ENCODE measurements at places on chromosomes 16 and 17.

DNA sequence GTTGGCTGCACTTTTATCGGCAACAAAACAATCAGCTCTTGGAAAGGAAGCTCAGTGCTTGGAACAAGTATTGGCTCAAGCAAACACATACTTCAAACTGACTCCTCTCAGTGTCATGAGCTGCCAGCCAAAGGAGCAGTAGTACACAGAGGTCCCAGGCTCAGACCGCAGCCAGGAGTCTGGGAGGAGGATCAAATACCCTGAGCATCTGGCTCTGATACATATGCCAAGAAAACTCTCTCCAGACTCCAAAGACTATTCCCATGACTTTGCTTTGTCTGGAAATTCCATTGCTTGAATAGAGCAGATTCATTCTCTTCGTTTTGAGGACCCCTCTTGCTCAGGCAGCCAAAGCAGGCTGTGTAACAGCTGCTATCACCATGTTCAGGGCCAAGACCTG is 501.6 kb upstream of the PSMD7 start:
- DNase-seq, result no peak

DNA sequence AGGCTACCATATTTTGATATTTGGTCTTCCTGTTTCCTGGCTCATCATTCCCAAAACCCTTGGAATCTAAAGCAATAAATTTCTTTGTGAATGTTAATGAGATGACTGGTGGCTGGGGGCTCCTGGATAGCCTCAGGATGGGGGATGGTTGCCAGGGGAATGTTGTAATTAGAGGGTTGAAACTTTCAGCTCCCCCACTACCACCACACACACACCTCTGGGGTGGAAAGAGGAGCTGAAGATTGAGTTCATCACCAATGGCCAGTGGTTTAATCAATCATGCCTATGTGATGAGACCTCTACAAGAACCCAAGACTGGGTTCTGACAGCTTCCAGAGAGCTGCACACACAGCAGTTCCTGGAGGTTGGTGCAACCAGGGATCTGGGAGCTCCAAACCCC is 59.1 kb downstream of the HS3ST3A1 start:
- DNase-seq, result no peak

GRCh38 chr17:60528828-60529227 is 2.8 kb upstream of the APPBP2 start:
- DNase-seq, result no peak

DNA sequence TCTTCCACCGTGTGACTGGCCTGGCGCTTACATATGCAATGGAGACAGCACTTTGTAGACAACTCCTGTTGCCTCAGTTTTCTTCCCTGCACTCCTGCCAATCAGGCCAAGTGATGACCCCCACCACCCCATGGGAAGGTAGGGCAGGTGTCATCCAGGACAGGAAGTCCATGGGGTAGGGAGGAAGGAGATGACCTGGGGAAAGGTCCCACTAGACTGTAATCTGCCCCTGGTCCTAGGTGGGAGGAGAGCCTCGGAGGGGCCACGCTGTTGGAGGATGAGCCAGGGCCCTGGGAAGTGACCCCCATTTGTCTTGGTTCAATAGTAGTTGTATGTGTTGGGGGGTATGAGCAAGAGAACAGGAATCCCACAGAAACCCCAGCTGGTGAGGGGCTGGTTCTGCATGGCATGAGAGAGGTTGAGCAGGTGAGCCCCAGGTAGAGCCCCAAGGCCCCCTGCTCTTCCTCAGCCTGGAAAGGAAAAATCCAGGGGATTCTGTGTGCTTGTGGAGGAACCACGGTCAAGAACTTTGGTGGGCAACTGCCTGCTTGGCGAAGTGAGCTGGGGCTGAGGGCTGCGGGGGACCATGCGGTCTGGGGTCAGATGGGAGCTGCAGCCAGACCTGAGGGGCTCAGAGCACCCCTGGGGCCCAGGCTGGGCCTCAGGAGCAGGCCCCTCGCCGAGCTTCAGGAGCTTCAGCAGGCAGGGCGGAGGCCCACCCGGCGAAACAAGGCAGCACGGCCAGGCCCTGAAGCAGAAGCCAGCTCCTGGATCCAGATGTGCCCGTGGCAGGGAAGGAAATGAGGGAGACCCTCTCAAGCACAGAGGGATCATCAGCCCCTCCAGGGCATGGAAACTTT is 50.7 kb downstream of the NT5M start:
- DNase-seq, result no peak

- DNase-seq, result no peak
Observed at GRCh38 chr17:59914274-59914854, 21.4 kb downstream of the RPS6KB1 start.

DNA sequence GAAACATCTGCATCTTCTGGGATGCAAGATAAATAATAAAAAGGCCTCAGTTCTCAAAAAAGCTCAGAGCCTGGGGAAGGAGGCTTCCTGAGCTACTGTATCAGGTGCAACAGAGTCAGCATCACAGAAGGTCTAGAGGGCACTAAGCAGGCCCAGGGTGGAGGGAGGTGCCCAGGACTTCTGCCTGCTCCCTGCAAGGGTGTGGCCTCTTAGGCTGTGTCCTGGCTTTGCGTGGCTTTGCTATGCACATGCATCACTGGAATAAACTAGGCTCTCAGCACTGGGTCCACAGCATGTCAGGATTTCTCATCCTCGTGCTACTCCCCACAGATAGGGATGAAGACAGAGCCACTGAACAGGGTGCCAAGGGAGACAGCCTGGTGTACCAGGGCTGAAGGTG is 25.5 kb downstream of the CDK5R1 start:
- DNase-seq, result no peak

DNA sequence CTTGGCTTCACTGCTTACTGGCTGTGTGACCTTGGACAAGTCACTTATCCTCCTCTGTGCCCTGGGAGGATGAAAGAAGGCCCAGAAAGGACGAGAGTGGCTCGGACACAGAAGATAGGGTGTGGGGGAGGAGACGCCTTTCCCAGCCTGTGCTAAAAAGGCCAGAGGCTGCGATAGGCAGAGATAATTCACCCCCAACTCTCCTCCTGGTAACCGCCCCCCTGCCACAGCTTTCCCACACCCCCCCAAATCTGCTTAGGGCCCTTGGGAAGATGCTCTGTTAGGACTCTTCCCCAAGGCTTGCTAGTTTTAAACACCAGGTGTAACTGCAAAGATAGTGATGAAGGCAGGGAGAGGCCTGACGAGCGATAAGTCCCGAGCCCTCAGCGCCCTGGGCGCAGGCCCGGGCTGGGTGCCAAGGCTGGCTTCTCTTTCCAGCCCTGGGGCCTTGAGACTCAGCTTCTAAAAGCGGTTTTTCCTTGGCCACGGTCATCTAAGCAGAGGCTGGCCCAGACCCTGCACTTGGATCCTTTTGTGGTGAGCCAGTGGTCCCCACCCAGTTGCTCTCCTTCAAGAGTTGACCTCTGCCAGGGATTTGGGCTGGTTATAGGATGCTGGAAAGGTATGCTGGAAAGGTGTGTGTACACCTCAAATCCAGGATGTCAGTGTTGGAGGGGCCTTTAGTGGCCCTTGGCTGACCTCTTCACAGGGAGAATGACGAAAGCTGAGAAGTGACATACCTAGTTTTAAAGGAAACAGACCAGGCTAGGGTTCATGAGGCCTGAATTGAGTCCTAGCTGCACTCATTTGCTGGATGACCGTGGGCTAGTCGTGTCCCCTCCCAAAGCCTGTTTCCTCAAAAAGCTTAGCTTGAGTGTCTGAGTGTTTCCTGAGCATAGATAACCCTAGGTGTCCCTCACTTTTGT is 3.4 kb upstream of the PPP1R9B start:
- DNase-seq, result no peak

- no peak for DNase-seq
Observed at GRCh38 chr16:13029786-13030185, 128.4 kb downstream of the SHISA9 start.

DNA sequence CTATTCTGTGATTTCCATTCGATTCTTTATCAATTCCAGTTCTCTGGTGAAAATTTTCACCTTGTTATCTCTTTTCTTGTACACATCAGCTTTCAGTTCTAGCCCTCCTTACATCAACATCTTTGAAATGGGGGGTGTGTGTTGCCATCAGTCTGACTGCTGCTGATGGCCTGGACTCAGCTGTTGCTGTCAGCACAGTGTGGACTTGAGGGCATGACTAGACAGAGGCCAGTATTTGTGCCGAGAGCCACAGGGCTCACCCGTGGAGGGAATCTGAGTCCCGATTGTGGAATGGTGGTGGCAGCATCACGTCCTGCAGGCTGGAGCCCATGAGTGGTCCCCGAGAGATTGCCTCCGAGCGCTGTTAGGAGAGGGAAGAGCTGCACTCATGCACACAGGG is 114.2 kb downstream of the RPTOR start:
- DNase-seq, result no peak

DNA sequence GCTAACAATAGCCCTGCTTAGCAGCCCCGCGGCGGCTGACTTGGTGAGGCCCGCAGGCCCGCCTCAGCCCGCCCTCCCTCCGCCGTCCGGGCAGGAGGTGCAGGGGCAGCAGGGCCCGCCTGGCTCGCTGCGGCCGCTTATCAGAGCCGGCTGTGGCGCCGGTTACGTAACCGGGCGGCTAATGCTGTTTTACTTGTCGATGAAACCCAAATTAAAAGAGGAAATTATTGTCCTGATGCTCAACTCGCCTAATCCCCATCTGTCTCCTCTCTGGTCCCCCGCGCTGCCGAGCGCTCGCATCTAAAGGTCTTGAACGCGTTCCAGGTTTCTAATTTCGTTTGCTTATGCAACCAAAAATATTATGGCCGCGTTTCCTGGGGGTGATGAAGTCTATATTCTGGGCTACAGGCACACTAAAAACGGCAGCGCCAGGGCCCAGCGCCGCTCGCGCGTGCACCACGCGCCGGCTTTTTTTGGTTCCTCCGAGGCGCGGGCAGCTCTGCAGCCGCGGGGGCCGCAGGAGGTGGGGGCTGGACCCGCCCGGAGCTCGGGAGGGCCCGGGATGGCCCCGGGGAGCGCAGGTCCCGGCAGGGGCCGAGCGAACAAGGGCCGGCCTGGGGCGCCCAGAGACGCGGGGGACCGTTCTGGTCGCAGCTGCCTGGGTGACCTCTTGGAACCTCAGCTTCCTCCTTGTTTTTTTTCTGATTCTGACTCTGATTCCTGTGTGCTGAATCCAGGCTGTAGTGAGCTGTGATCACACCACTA is 65.2 kb upstream of the TOB1 start:
- peak; percentile 49 for DNase-seq
